ENCODE measurements at places on chromosomes 7 and 10.

DNA sequence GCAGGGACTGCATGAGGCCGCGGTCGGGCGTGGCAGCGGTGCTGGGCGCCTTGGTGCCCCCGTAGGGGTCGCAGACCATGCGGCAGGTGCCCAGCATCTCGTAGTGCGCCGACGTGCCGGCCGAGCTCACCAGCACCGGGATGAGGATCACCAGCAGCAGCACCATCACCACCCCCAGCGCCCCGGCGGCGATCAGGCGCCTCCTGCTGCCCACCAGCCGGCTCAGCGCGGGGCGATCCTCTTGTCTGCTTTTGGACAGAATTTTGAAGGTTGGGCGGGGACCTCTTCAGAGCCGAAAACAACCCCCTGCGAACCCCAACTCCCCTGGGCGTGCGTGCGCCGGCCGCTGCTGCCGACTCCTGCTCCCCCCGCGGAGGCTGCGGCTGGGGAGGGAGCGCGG, 779 bp downstream of the C1QL3 start:
- DNase-seq = peak; percentile 33

DNA sequence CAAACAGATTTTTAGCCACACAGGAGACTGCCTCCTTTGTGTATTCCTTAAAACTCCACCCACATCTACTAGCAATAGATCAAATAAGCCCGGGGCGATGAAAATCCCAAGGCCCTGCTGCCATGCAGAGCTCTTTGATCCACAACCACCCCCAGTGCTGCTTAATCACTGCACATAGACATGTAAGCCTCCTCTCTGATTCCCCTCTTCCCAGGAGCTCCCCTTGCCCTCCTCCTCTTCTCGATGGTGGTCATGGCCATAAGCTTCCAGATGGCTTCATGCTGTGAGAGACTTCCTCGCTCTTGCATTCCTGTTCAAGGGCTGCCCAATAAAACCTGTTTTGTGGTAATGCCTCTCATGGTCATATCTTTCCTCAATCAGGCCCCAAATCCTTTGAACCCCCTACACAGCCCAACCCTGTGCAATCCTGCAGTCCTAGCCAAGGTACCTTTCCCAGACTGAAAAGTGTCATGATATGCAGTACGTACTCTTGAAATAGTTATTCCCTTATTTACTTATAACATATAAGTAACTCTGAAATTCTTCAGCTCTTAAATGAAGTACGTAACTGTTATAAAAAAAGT, 158.5 kb downstream of the CACNA2D1 start:
- DNase-seq = no peak

- DNase-seq = no peak
These were observed 116.8 kb downstream of the CPED1 start for GRCh38 chr7:121105262-121105661.

DNA sequence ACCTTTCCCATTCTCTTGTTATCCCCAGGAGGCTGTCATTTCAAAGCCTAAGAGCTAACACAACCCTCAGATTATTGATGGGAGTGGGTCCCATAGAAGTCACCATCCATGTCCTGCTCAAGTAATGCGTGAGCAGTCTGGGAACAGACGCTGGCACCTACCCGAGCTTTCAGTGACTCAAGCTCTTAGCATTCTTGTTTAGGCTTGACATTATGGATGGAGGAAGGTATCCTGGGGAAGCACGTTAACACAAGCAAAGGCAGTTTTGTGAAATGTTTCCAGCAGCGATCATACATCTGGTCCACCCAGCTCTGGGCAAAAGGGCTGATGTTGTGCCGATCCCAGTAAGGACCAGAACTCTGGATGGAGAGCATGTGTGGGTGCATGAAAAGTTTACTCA, 30.0 kb upstream of the AUTS2 start:
- DNase-seq = no peak

DNA sequence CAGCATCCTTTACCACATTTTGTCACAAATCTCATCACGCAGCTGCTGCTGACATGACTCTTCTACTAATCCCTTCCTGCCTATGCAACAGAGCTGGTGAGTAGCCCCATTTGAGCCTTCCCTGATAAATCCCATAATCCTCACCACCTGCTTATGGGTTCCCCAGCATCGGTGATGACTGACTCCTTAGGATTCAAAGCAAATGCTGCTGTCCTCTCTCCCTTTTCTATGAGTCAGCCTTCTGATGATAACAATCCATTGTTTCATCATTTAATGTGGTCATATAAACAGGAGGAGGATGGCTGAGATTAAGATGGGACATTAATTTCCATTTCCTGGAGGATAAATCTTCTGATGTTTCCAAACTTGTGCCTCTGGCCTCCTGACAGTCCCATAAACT, 73.4 kb downstream of the SORCS1 start:
- no peak for DNase-seq

GRCh38 chr7:88386665-88387156, 80.0 kb upstream of the STEAP4 start:
- no peak for DNase-seq

- no peak for DNase-seq
These were observed 81.4 kb downstream of the ABI1 start for GRCh38 chr10:26779176-26779860.

DNA sequence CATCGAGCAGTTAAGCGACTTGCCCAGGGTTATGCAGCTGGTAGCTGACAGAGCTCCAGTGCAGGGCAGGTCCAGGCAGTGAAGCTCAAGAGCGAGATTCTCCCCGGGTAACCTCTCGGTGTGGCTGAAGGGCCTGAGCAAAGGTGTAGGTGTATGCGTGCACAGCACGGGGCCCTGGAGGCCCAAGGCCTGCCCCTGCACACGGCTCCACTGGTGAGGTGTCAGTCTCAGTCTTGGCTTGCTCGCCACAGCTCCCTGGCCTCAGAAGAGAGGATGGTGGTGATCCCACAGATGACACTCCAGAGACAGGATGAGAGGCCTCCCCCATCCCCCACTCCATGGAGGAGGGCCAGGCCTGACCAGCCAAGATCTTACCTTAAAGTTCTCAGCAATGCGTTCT, 12.0 kb downstream of the AKR1B1 start:
- no peak for DNase-seq

- no peak for DNase-seq
These were observed 297.8 kb downstream of the WDR11 start for GRCh38 chr10:121148921-121149320.

- DNase-seq = no peak
These were observed 111.3 kb downstream of the ITGB8 start for GRCh38 chr7:20441991-20442441.

Data from cardiac fibroblast (primary cell).